Endothelial cell of umbilical vein (primary cell): ENCODE measurements at places on chromosomes 5 and 9. TPM values are rescaled to one million over a fixed set of nuclear protein-coding genes. Genes with fewer than 3 reads are reported as not detected.

DNA sequence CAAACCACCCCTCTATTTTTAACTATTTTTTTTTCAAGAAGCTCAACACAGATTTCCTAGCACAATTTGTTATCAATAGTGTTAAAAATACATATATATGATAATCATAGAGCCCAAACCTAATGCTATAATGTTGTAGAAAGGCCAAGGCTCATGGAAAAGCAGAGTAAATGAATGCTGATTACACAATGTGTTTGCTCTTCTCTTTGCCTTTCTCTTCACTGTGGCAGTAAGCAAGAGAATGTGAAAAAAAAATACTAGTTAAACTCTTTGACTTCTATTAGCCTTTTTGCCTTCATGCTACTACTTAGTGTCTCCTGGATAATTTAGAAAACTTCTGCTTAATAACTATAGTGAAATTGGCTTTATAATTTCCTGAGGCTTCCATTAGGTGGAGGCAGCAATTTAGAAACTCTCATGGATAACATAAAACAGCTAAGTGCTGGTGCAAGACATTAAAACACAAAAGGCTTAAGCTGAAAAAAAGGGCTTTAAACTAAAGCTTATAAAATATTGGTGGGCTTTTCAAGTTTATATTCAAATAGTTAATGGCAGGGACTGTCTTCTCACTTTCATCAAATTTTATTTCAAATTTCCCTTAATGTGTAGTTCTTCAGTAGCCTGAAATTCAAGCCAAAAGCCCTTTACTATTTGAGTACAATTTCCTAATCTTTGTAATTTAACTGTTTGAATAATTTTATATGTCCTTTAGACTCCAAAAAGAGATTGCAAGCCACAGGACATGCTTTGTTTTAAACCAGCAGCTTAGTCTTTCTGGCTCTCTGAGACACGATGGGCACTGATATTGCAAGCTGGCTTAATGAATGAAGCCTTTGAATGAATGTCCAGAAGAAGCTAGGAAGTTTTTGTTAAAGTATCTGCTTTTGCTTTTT is 2031.8 kb upstream of the CDH6 start:
- no peaks in the 10 kb centered on the region for H3K27me3 ChIP-seq
- no peak for DNase-seq
- H3K27ac ChIP-seq: no peak overlapping the region
- no peak overlapping the region for H3K4me3 ChIP-seq
- H3K36me3 ChIP-seq: no peaks in the 10 kb centered on the region
- no peaks in the 10 kb centered on the region for H3K4me1 ChIP-seq

GRCh38 chr5:55226934-55227663 is at the start of gene MCIDAS:
TSS of gene MCIDAS (minus strand) at chr5:55227315. CDS start at chr5:55227138, 177 bp downstream.
- H3K27me3 ChIP-seq: peaks cover 86% of the 10 kb centered on the region
- H3K36me3 ChIP-seq: no peaks in the 10 kb centered on the region
- peaks cover 16% of the 10 kb centered on the region for H3K4me1 ChIP-seq
- DNase-seq: peak; percentile 56
- no peak within 1 kb of the TSS for H3K27ac ChIP-seq

- DNase-seq: no peak
- no peaks in the 10 kb centered on the region for H3K27me3 ChIP-seq
- H3K36me3 ChIP-seq: no peaks in the 10 kb centered on the region
- H3K4me1 ChIP-seq: no peaks in the 10 kb centered on the region
- H3K27ac ChIP-seq: no peak overlapping the region
- no peak overlapping the region for H3K4me3 ChIP-seq
Observed at GRCh38 chr5:102789469-102789868, 34.4 kb downstream of the PAM start.

GRCh38 chr9:118578467-118578866 is 790.8 kb downstream of the BRINP1 start:
- H3K4me1 ChIP-seq: peaks cover 17% of the 10 kb centered on the region
- no peak overlapping the region for H3K4me3 ChIP-seq
- no peaks in the 10 kb centered on the region for H3K27me3 ChIP-seq
- DNase-seq: peak; percentile 34

IFNE gene
- 1.4 and 1.8 TPM in 2 replicates for total RNA-seq

NME5 gene
- total RNA-seq: 1.4 and 1.5 TPM in 2 replicates

SGCD gene
- total RNA-seq: not detected in 2 replicates

LVRN gene
- total RNA-seq: 0.28 and 0.38 TPM in 2 replicates

SLC25A2 gene
- total RNA-seq: 0.39 and 0.46 TPM in 2 replicates

AK1 gene
- total RNA-seq: 113 and 115 TPM in 2 replicates

SPINK7 gene
- not detected in 2 replicates for total RNA-seq

SLC36A3 gene
- total RNA-seq: not detected in 2 replicates
